ENCODE measurements at places on chromosomes 12 and 14.

- H3K4me1 ChIP-seq = no peaks in the 10 kb centered on the region
- no peaks in the 10 kb centered on the region for H3K27me3 ChIP-seq
- H3K36me3 ChIP-seq = peaks cover 95% of the 10 kb centered on the region
- H3K4me3 ChIP-seq = no peak overlapping the region
Observed at GRCh38 chr12:10709808-10710207, 13.3 kb downstream of the YBX3 start.

GRCh38 chr14:96906434-96906833 lies 109.3 kb downstream of the VRK1 start:
- H3K27me3 ChIP-seq = no peaks in the 10 kb centered on the region
- no peaks in the 10 kb centered on the region for H3K4me1 ChIP-seq

- H3K4me1 ChIP-seq = no peaks in the 10 kb centered on the region
- H3K36me3 ChIP-seq = no peaks in the 10 kb centered on the region
- no peak overlapping the region for H3K27ac ChIP-seq
- no peak overlapping the region for H3K4me3 ChIP-seq
Observed at GRCh38 chr14:61630399-61631044, 64.8 kb upstream of the HIF1A start.

- no peak overlapping the region for H3K27ac ChIP-seq
- no peaks in the 10 kb centered on the region for H3K36me3 ChIP-seq
- H3K4me1 ChIP-seq = no peaks in the 10 kb centered on the region
- H3K27me3 ChIP-seq = no peaks in the 10 kb centered on the region
- no peak overlapping the region for H3K4me3 ChIP-seq
Observed at GRCh38 chr12:18277196-18277595, 15.9 kb downstream of the PIK3C2G start.

DNA sequence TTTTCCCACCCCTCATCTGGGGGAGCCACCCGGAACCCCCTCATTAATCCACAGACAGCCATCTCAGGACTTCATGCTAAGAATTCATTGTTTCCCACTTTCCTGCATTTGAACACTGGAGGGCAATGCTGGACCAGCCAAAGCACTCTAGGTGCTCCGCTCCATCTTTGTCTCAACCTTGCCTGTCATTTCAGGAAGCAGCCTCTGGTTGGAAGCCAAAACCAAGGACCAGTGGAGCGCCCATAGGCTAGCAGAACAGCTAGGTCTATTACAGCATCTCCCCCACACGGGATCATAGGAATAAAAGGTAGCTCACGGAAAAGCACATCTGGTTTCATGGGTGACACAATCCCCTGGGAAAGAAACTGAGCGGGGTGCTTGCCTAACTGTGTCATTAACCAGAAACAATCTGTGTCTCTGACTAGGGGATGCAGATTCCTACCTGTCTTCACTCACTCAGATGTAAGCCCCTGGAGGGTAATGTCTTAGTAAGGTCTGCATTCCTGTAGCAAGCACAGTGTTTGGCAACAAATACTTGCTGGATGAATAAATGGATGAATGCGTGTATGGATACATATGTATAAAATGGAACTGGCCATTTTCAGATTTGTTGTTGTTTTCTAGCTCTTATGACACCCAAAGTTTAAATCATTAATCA lies 197.0 kb downstream of the DAD1 start:
- no peak overlapping the region for H3K27ac ChIP-seq
- H3K4me3 ChIP-seq = no peak overlapping the region

- H3K27ac ChIP-seq = no peak overlapping the region
- no peak for DNase-seq
- H3K36me3 ChIP-seq = no peaks in the 10 kb centered on the region
- no peak overlapping the region for H3K4me3 ChIP-seq
- no peaks in the 10 kb centered on the region for H3K27me3 ChIP-seq
- no peaks in the 10 kb centered on the region for H3K4me1 ChIP-seq
Observed at GRCh38 chr12:52975204-52975603, 26.3 kb downstream of the KRT18 start.

- H3K36me3 ChIP-seq = no peaks in the 10 kb centered on the region
- no peaks in the 10 kb centered on the region for H3K4me1 ChIP-seq
- no peak overlapping the region for H3K4me3 ChIP-seq
- DNase-seq = no peak
- no peaks in the 10 kb centered on the region for H3K27me3 ChIP-seq
- H3K27ac ChIP-seq = no peak overlapping the region
Observed at GRCh38 chr12:87344699-87345098, 684.5 kb downstream of the C12orf50 start.

GRCh38 chr12:33322519-33322918 lies 117.1 kb downstream of the SYT10 start:
- H3K36me3 ChIP-seq = no peaks in the 10 kb centered on the region
- H3K4me3 ChIP-seq = no peak overlapping the region
- no peaks in the 10 kb centered on the region for H3K27me3 ChIP-seq
- H3K4me1 ChIP-seq = no peaks in the 10 kb centered on the region

DNA sequence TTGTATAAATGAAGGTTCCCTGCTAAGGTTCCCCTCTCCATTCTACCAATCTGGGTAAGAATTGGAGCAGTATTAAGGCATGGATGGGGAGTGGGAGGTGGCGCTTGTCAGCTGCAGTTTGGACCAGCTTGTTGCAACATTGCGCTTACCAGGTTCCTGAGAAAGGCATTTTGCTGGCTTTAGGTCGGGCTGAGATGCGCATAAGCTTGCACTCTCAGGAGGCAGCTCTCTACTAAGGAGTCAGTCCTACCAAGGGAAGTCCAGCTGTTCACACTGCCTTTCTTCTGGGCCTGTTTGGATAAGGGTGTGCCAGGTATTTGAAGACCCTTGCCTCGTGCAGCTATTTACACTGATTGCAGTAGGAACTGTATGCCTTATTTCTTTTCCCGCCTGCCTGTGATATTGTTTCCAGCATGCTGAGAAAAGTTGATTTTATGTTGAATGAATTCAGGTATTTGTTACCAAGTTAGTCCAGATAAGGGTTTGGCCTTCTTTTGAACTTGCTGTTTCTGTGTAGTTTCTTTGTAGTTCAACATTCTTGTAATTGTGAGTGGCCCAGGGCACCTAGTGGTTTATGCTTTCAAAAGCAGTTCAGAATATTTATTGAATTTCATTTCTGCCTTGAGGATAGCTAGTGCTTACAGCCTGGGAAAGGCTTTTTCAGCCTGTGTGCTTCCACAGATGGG lies 2.6 kb downstream of the MLEC start:
- no peaks in the 10 kb centered on the region for H3K27me3 ChIP-seq
- H3K36me3 ChIP-seq = peaks cover 6% of the 10 kb centered on the region
- no peak for DNase-seq
- H3K4me3 ChIP-seq = peak overlapping the region; percentile 91

GRCh38 chr14:69979882-69980281 lies 100.7 kb downstream of the SMOC1 start:
- H3K4me1 ChIP-seq = no peaks in the 10 kb centered on the region
- no peaks in the 10 kb centered on the region for H3K36me3 ChIP-seq
- no peak overlapping the region for H3K4me3 ChIP-seq
- DNase-seq = no peak
- peaks cover 12% of the 10 kb centered on the region for H3K27me3 ChIP-seq

GRCh38 chr12:19761463-19761862 lies 322.2 kb downstream of the AEBP2 start:
- H3K27me3 ChIP-seq = no peaks in the 10 kb centered on the region
- H3K36me3 ChIP-seq = no peaks in the 10 kb centered on the region
- H3K27ac ChIP-seq = no peak overlapping the region
- no peak for DNase-seq
- no peak overlapping the region for H3K4me3 ChIP-seq
- no peaks in the 10 kb centered on the region for H3K4me1 ChIP-seq

- no peak overlapping the region for H3K4me3 ChIP-seq
- DNase-seq = no peak
- H3K27ac ChIP-seq = no peak overlapping the region
- no peaks in the 10 kb centered on the region for H3K36me3 ChIP-seq
- H3K4me1 ChIP-seq = peaks cover 10% of the 10 kb centered on the region
- no peaks in the 10 kb centered on the region for H3K27me3 ChIP-seq
Observed at GRCh38 chr12:5510251-5510805, 78.4 kb downstream of the NTF3 start.

- no peak for DNase-seq
- no peaks in the 10 kb centered on the region for H3K27me3 ChIP-seq
- peaks cover 67% of the 10 kb centered on the region for H3K36me3 ChIP-seq
- no peak overlapping the region for H3K27ac ChIP-seq
- no peak overlapping the region for H3K4me3 ChIP-seq
Observed at GRCh38 chr14:77556946-77557345, 58.3 kb upstream of the ISM2 start.

DNA sequence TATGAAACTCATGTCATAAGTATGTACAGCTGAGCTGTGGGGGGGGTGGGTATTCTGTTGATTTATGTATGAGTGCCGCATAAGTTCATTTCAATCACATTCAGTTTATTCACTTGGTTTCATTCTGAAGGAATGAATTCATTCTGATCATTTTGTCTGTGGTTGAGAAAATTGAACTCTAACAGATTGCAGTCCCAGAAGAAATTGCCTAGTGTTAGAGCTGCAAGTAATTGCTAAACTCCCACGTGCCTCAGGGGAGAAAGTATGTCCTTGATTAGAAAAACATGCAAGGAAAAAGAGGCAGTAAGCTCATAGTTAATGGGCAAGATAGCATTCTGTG lies 442.4 kb upstream of the MGAT4C start:
- H3K27ac ChIP-seq = no peak overlapping the region
- no peaks in the 10 kb centered on the region for H3K4me1 ChIP-seq
- no peaks in the 10 kb centered on the region for H3K36me3 ChIP-seq
- H3K27me3 ChIP-seq = no peaks in the 10 kb centered on the region

GRCh38 chr12:127787544-127787943 lies 479.4 kb upstream of the TMEM132C start:
- H3K27ac ChIP-seq = no peak overlapping the region
- DNase-seq = no peak
- H3K27me3 ChIP-seq = no peaks in the 10 kb centered on the region
- H3K36me3 ChIP-seq = no peaks in the 10 kb centered on the region
- no peaks in the 10 kb centered on the region for H3K4me1 ChIP-seq
- no peak overlapping the region for H3K4me3 ChIP-seq

DNA sequence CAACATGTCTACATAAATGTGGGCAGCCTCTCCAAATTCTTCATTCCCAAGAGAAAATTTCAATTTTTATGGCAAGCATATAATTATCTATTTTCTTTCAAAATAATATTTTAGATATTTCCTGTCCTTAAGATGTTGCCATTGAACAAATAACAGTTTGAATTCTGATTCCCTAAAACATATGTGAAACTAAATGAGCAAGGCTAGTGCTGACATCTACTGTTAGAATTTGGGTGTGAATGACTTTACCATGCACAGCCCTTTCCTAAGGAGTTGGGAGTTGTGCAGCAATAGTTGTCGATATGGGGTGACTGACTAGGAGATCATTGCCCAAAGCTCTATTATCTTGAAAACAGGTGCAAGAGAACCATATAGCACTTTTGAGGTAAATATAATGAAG lies 108.2 kb upstream of the SLC38A4 start:
- no peak for DNase-seq
- H3K27ac ChIP-seq = no peak overlapping the region
- no peaks in the 10 kb centered on the region for H3K36me3 ChIP-seq
- H3K4me3 ChIP-seq = no peak overlapping the region

- H3K4me1 ChIP-seq = no peaks in the 10 kb centered on the region
- peaks cover 78% of the 10 kb centered on the region for H3K36me3 ChIP-seq
- H3K27ac ChIP-seq = no peak overlapping the region
- no peak overlapping the region for H3K4me3 ChIP-seq
Observed at GRCh38 chr14:102342238-102342637, 20.5 kb downstream of the CINP start.

- H3K27ac ChIP-seq = no peak overlapping the region
- H3K4me3 ChIP-seq = no peak overlapping the region
- peaks cover 47% of the 10 kb centered on the region for H3K36me3 ChIP-seq
Observed at GRCh38 chr12:121443193-121443870, 43.4 kb downstream of the RNF34 start.

- no peak for DNase-seq
- H3K4me1 ChIP-seq = no peaks in the 10 kb centered on the region
- H3K27ac ChIP-seq = no peak overlapping the region
Observed at GRCh38 chr12:29212682-29213403, 63.8 kb downstream of the FAR2 start.

DNA sequence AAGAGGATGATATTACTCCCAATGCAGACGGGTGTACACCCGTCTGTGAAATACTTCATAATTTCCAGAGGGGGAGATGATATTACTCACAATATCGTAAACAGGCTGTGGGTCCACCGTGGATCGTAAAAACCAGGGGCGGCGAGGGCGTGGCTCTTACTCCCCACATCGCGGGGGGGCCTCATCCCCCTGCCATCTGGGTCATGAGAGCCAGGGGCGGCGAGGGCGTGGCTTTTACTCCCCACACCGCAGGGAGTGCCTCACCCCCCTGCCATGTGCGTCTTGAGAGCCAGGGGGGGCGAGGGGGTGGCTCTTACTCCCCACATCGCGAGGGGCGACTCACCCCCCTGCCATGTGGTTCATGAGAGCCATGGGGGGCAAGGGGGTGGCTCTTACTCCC lies 86.2 kb upstream of the GNG2 start:
- DNase-seq = no peak
- H3K4me3 ChIP-seq = no peak overlapping the region
- H3K36me3 ChIP-seq = no peaks in the 10 kb centered on the region
- no peaks in the 10 kb centered on the region for H3K4me1 ChIP-seq
- H3K27ac ChIP-seq = no peak overlapping the region

GRCh38 chr14:67536087-67536486 lies 3.0 kb downstream of the PLEKHH1 start:
- peaks cover 5% of the 10 kb centered on the region for H3K27me3 ChIP-seq
- no peak overlapping the region for H3K4me3 ChIP-seq
- peaks cover 4% of the 10 kb centered on the region for H3K4me1 ChIP-seq
- no peak for DNase-seq
- no peaks in the 10 kb centered on the region for H3K36me3 ChIP-seq
- no peak overlapping the region for H3K27ac ChIP-seq

GRCh38 chr14:104212206-104213095 lies 74.1 kb downstream of the KIF26A start:
- no peaks in the 10 kb centered on the region for H3K4me1 ChIP-seq
- no peak overlapping the region for H3K4me3 ChIP-seq
- no peaks in the 10 kb centered on the region for H3K27me3 ChIP-seq
- no peak for DNase-seq
- no peak overlapping the region for H3K27ac ChIP-seq

- no peaks in the 10 kb centered on the region for H3K4me1 ChIP-seq
- no peak overlapping the region for H3K27ac ChIP-seq
- peaks cover 97% of the 10 kb centered on the region for H3K36me3 ChIP-seq
- no peak overlapping the region for H3K4me3 ChIP-seq
- no peaks in the 10 kb centered on the region for H3K27me3 ChIP-seq
- no peak for DNase-seq
Observed at GRCh38 chr14:102044566-102044965, 42.3 kb downstream of the HSP90AA1 start.

- peaks cover 12% of the 10 kb centered on the region for H3K4me1 ChIP-seq
- no peak for DNase-seq
- no peak overlapping the region for H3K27ac ChIP-seq
Observed at GRCh38 chr12:110102255-110102654, 21.9 kb upstream of the IFT81 start.

GRCh38 chr12:13094367-13094766 lies 9.1 kb downstream of the GSG1 start:
- DNase-seq = no peak
- no peak overlapping the region for H3K27ac ChIP-seq
- H3K27me3 ChIP-seq = no peaks in the 10 kb centered on the region
- H3K4me1 ChIP-seq = peaks cover 39% of the 10 kb centered on the region
- no peak overlapping the region for H3K4me3 ChIP-seq
